ENCODE measurements at places on chromosomes 1 and 21.

GRCh38 chr1:21295002-21295401 lies 4.7 kb upstream of the ECE1 start:
- DNase-seq: peak; percentile 43

DNA sequence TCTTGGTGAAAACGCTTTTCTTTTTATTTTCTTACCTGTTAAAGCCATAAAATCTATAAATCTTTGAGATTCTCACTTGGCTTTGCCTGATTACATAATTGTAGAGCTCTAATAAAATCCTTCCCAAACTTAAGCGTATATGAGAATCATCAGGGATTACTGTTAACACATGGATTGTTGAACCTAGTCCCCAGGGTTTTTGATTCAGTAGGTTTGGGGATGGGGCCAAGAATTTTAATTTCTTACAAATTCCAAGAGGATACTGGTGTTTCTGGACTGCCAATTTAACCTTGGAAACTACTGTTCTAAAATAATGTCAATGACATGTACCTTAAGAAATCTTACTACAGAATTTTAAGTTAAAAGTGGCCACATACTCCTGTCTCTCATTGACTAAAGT lies 694.2 kb downstream of the BRINP3 start:
- no peak for DNase-seq

DNA sequence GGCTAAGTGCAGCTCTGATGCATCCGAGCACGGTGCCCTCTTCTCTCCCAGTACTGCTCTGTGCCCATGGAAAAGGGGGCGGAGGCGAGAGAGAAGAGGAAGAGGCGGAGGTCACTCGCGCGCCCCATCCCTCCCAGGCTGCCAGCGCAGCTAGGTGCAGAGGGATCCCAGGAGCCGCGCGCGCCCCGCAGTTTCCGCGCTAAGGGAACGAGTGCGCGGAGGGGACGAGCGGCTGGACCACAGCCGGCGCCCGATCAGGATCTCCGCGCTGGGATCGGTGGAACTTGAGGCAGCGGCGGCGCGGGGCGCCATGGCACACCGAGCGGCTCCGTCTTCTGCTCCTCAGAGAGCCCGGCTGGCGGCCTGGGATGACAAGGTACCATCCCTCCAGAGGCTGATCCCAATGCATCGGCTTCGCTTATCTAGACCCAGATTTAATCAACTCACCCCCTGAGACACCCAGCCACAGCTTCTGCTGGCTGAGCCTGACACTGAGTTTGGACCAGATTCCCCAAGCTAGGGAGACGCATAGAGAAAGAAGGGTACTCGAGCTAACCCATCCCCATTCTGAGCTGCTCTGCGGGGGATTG lies at the start of gene PTGFR:
TSS of gene PTGFR (plus strand) at position 114 of the 590 bp plus-strand sequence. CDS start 1,770 bp downstream, outside the sequence.
- no peak for DNase-seq

- DNase-seq: no peak
Measured at GRCh38 chr1:31760471-31761470, 3.4 kb downstream of the ADGRB2 start.

DNA sequence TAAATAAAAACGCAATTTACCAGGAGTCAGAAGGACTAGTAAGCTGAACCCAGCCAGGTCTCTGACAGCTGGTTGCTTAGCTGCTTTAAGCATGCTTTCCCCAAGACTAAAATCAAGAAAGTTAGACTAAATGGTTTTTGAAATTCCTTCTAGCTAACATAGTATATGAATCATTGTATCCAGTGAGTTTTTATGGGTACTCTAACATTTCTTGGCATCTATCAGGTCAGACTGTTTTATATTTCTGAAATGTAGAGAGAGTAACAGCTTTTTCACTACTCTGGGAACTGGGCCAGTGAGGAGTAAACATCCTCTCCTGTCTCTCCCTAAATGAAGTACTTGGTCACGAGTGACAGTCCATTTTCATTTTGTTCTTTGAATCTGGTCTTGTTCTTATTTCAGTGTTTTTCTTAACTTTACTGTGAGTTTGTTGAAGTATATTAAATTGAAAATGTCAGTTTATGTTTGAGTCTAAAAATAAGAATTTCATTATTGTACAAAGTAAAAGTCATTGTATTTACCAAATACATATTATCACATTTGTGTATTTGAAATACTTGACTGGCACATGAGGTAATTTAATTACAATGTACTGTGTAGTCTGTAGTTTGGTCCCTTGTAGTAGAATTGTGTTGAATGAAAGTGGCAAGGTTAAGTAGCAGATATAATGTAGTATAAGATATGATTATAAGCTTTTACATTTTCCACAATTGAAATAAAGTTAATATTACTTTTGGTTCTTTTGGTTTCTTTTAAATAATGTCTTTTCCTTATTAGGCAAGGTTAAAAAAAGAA lies 47.6 kb downstream of the PKN2 start:
- DNase-seq: no peak

DNA sequence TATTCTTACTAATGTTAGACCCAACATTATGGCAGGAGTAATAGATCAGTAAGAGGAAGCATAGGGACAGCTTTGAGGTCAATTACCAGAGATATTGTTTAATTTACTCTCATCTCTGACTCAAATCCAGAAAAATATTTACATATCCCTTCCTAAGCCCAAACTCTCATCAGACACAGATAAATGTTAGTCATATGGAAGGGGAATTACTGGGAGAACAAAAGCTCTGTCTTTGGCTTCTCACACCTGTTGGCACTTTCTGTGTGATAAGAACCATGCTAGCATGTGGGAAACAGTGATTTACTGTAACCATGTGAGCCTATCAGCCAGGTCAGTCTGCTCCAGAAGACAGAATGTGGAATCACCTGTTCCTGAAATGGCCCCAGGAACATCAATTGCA lies 72.4 kb downstream of the DUSP10 start:
- no peak for DNase-seq

DNA sequence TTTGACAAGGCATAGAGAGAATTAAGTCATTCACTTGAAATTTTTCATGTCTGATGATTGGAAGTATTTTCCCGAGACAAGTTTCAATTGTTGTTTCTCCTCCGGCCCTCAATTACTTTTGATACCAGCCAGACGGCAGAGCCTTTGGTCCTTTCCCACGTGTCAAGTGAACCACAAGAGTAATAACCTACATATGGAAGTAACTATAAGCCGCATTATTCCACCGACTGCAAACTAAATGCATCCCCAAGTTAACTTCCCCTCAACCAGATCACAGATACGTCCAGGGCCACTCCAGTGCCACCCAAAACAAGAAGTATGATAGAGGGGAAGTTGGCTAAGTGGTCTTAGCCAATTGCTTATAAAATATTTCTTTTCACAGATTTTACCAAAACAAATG lies 20.2 kb downstream of the COLGALT2 start:
- no peak for DNase-seq

GRCh38 chr21:34986561-34987500 lies 62.3 kb downstream of the RUNX1 start:
- peak; percentile 61 for DNase-seq

DNA sequence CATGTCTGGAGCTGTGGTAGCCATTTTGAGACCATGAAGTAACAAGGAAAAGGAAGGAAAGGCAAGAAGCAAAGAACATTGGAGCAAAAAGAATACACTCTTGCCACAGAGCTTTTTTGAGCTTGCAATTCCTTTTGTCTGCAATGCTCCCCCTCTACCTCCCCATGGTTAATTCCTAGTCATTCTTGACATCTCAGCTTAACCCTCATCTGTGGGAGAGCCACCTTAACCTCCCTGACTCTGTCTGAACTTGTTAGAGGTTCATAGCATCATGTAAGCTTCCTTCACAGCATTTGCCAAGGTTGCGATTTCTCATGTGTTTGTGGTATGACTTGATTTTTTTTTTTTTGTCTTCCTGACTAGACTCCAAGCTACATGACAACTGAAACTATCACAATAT lies 564.1 kb upstream of the PLXNA2 start:
- no peak for DNase-seq

- DNase-seq: no peak
Measured at GRCh38 chr1:229768232-229768631, 142.2 kb downstream of the URB2 start.
